Neural progenitor cell (in vitro differentiated cells): ENCODE measurements at places on chromosomes 5 and 9. TPM values are rescaled to one million over a fixed set of nuclear protein-coding genes. Genes with fewer than 3 reads are reported as not detected.

SGTB gene
- total RNA-seq = 5.5 and 6.8 TPM in 2 replicates

DNA sequence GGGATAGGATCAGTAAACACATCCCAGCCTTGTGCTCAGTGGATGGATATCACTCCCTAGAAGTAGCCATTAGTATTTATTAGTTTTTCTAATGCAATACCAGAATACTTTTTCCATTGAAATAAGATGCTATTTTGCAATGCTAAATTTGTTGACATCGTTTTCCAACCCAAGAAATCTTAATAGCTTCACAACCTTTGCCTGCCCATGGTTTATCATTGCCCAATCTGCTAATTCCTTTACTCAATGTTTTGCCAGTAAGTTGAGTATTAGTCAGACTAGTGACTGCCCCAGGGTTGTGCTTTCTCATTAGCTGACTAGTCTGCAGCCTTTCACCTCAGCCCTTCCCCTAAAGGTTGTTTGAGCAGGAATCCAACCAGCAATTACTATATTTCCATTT is 62.9 kb downstream of the NREP start:
- no peak for DNase-seq

GRCh38 chr5:111999286-111999685 is 242.3 kb upstream of the NREP start:
- DNase-seq = no peak

DNA sequence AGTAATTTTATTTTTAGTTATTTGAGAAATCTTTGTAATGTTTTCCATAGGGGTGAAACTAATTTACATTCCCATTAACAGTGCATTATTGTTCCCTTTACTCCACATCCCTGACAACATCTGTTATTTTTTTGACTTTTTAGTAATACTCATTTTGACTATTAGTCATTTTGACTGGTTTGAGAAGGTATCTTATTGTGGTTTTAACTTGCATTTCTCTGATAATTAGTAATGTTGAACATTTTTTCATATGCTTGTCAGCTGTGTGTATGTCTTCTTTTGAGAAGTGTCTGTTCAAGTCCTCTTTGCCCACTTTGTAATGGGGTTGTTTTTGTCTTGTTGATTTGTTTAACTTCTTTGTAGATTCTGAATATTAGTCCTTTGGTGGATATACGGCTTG is 27.5 kb downstream of the CCDC152 start:
- no peak for DNase-seq

GRCh38 chr9:136138566-136138965 is 19.9 kb upstream of the TMEM250 start:
- DNase-seq = peak; percentile 91

DNA sequence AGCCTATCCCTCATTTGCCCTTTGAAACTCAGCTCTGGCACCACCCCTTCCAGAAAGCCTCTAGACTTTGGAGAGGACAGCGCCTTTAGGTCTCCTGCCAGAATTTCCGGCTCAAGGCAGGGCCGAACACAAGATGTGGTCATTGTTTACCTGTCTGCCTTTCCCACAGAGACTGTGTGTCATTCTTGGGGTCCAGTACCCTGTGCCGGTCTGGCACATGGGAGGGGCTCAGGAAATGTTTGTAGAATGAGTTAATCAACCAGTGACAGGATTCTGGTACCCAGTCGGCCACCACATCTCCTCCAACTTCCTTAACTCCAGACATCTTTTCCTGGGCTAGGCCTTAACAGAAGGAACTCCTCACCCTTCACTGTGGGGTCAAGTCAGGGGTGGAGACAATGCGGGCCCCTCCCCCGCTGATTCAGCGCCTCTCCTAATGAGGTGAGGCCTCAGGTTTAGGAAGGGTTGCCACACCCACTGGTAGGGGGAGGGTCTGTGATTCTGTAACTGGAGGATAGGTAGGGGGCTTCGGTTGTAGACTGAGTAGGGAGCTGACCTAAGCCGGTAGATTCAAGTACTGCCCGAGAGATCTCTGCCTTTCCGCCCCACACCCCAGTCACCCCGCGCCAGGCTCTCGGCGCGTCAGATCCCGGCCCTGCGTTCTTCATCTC is 29.3 kb downstream of the PCDH1 start:
- DNase-seq = no peak

DNA sequence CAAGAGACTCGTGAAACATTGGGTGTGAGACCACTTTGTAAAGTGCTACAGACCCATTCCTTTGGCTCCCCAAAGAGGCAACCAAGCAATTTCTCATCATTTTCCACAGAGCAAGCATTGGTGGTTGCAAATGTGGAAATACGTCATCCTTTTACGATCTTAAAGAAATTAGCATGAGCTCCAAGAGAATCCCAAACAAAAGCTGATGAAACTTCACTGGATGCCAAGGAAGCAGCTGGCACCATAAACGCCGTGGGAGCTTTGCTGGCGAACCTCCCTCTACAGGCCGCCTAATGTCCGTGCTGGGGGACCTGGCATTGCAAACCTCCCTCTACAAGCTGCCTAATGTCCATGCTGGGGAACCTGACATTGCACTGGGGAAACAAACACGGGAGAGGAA is 432.4 kb downstream of the ACTL7B start:
- DNase-seq = no peak

- no peak for DNase-seq
Observed at GRCh38 chr5:122699201-122699600, 75.7 kb upstream of the SNX2 start.
